ENCODE measurements at places on chromosomes 7 and 10.

DNA sequence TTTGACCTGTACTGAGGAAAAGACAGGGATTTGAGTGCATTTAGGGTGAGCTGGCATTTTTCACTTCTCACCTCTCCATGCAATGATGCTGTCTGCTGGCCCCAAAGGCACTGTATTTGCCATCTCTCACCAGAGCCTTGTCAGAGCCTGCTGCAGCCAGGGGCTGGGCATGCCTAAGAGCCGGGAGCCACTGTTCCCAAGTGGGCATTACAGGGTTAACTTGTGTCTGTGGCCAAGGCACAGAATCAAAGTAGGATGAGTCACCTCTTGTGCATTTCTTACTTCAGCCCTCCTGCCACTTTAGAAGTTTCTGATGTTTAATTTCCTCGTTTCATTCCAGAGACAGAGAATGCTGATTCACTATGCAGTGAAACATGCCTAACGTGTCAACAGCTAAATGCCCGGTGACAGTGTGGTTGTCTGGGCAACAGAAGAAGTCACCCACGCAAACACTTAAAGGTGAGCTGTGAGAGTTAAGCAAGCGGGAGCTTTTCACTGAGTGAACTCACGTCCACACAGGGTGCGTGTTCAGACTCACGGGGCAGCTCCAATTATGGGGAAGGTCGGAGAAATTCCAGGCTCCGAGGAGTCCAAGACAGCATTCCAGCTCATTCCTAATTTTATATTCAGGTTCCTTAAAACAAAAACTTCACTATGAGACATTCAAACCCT is 57.1 kb upstream of the IGFBP3 start:
- no peak for DNase-seq

DNA sequence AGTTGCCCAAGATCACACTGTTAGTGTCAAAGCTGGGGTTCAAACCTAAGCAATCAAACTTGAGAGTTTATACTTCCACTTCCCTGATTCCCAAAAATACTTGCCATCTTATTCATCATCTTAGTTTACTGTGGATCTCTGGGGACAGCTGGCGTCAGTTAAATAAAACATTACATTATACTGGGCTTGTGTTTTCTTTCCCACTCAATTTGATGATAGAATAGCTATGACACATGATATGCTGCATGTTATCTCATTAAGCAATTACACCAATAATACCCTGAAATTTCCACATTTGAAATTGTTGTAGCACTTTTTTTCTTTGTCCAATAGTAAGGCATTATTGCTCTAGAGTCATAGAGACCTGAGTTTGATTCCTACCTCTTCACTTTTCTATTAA is 62.9 kb upstream of the MXI1 start:
- DNase-seq, result no peak

DNA sequence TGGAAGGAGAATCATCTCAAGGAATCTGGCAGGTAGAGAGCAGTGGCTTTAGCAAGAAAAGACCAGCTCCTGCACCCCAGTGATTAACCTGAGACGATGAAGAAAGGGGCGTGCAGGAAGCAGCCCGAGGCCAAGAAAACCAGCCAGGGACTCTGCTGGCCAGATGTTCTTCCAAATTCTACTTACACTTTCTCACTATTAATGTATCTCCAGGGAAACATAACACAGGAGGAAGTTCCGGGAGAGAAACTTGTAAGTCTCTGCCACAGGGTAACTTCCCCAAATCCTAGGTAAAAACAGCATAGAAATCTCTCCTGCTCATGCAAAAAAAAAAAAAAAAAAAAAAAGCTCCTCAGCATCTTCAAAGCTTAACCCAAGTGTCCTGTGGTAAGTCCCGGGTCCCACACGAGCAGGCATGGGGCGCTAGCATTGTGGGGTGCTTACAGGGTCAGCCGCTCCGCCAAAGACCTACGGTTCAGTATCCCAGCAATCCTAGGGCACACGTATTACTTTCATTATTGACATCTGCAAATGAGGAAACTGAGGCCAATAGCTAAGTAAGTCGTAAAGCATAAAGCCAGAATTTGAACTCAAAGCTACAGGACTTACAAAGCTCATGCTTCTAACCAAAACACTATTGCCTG is 97.2 kb upstream of the GNA12 start:
- DNase-seq, result no peak

DNA sequence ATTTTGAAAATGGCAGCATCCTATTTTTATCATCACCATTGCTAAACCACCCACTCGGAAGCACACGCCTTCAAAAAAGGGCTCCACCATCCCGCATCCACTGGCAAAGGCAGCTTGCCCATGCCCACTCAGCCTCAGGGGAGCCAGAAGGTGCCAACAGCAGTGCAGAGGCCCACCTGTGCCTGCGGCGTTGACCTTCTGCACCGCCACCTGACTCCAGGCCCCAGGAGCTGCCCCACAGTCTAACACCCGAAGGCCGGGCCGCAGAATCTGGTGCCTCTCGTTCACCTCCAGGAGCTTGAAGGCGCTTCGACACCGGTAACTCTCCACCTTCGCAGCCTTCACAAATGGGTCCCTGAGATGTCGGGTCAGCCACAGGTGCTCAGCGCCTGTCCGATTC is 2.8 kb downstream of the MRM2 start:
- no peak for DNase-seq

GRCh38 chr7:50400114-50400513 is 50.0 kb downstream of the FIGNL1 start:
- DNase-seq, result no peak

DNA sequence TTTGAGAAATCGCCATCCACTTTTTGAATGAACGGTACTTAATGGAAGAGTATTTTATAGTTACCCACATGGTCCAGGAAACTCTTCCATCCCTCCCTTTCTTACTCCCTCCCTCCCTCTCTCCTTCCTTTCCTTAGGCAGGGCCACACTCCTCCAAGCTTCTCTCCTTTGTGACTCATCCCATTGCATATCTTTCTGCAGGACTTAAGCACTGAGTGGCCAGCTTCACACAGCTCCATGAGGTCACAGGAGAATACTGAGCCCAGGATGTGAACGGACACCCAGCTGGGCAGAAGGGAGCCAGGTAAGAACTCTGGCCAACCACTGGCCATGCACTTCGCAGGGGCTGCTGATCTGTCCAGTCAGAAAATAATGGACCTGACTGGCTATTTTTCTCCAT is 189.7 kb upstream of the ADCY1 start:
- no peak for DNase-seq

DNA sequence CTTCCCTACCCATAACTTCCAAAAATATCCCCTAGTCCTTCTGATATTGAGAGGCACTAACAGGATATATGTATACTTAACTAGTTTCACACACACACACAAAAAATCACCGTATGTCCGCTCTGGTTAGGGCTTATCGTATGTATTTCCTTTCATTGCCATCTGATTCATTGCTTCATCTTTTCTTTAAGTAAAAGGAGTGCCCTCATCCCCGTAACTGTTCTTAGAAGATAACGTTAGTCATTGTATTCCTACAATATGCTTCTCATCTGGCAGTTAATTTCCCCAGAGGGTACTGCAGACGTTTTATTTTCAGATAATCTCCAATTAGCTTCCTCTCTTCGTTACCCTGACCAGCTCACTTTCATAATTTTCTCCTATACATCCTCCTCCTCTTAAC is 37.3 kb downstream of the NRCAM start:
- no peak for DNase-seq

DNA sequence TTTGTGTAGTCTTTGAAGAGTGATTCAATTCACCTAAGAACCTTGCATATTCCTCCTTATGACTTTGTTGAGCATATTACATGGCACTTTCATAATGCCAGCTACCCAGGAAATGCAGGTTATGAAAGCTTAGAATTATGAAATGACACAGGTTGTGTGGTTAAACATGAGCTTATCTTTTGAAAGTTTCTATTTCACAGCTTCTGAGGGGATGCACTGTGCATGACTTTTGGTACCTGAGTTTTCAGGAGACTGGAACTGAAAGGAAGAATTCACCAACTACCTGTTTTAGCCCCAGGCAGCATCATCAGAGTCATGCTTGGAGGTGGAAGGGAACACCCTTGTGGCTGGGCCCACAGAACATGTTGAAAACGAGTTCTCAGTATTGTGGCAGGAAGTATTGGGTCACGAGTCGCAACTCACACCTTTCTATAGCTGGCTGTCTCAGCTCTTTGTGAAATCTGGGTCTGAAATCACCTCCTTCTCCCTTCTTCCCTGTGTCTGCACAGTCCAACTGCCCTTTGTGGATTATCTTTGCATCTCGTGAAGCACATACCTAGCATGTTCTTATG is 228.2 kb downstream of the PTEN start:
- DNase-seq, result peak; percentile 30

- DNase-seq, result no peak
Observed at GRCh38 chr10:78904196-78904595, 164.6 kb upstream of the ZMIZ1 start.

DNA sequence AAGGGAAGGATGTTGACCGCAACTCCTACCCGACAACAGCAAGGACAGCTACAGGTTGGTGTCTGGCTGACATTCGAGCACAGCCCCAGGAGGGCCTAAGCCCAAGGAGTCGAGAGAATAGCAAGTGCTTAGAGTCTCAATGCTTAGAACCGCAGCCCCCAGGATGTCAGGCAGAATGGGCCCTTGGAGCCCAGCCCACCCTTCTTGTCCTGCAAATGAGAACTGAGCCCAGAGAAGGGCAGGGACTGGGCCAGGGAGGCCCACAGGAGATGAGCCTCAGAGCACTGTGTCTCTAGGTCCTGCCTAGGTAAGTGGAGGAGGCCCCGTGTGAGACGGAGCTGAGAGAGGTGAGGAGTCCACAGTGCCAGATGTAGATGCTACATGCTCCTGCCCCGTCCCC is 173.3 kb upstream of the ZMIZ1 start:
- no peak for DNase-seq

GRCh38 chr7:2045559-2046405 is 187.0 kb downstream of the MAD1L1 start:
- DNase-seq, result no peak

DNA sequence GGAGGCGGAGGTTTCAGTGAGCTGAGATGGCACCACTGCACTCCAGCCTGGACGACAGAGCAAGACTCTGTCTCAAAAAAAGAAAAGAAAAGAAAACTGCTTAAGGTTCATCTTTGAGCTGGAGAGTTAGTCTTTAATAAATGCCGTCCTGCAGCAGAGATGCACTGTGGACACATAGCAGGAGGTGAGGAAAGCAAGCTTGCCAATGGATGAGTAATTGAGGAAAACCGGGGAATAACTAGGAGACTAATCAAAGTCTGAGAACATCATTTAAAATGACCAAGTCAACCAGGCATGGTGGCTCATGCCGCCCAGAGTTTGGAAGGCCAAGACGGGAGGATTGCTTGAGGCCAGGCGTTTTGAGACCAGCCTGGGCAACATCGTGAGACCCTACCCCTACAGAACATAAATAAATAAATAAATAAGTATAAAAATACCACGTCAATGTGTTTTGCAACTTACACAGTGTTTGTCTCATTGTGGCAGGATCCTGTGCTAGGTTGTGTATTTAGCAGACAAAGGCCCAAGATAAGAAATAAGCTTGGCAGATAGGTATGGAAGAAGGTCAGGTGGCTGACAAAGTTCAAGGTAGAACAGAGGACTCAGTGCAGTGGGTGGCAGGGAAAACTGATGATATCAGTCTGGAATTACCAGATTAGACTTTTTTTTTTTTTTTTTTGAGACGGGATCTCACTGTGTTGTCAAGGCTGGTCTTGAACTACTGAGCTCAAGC is 115.7 kb upstream of the KMT2C start:
- DNase-seq, result no peak

DNA sequence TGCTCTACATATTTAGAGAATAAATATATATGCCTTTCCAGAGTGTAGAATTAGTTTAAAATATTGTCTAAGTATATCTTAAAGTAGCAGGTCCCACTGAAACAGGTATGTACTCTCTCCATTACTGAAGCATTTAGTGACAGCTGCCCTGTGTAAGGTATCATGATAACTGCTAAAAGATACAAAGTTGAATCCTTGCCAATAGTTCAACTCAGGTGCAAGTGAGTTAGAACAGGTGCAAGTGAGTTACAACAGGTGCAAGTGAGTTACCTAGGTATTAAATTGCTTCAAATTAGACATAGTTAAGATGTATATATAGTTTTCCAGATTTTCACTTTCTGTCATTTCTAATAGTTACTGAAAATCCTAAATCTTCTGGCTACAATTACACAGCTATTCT is 119.1 kb downstream of the CNOT4 start:
- DNase-seq, result no peak

DNA sequence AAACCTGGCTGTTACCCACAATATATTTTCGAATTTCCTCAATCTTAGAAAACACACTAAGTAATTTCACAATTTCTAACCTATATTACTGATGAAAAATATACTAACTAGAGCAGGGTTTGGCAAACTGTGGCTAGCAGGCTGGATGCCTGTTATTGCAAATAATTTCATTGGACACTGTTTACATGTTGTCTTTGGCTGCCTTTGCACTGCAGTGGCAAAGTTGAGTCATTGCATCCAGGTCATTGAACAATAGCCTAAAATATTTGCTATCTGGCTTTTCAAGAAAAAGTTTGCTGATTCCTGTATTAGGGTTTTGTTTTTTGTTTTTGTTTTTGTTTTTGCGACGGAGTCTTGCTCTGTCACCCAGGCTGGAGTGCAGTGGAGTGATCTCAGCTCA is 47.2 kb downstream of the KIF11 start:
- no peak for DNase-seq

DNA sequence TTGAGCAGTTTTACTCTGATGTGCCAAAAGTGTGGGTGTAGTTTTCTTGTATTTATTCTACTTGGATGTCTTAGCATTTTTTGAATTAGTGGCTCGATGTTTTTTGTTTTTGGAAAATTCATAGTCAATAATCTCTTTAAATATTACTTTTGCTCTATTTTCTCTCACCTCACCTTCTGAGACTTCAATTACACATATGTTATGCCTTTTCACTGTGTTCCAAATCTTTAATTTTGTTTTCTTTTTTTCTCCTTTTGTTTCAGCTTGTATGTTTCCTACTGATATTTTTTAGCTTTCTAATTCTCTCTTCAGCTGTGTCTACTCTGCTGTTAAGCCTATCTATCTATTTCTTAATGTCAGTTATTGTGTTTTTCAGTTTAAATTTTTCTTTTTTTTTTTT is 69.5 kb downstream of the ZNF503 start:
- no peak for DNase-seq

GRCh38 chr10:100182908-100183307 is 2.9 kb downstream of the ERLIN1 start:
- no peak for DNase-seq

DNA sequence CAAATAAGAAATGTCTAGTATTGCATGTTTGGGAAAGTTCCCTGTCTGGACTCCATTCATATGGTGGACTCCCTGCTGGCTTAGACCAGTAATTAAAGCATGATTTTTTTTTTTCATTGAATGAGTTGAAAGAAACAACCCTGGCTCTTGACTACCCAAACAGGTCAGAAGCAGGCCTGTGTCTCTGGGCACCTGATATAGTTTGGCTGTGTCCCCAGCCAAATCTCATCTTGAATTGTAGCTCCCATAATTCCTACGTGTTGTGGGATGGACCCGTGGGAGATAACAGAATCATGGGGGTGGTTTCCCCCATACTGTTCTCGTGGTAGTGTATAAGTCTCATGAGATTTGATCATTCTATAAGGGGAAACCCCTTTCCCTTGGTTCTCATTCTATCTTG is 206.2 kb downstream of the TMEM178B start:
- DNase-seq, result no peak

- DNase-seq, result no peak
Observed at GRCh38 chr7:34177476-34177875, 272.1 kb downstream of the BMPER start.

- no peak for DNase-seq
Observed at GRCh38 chr10:97532935-97533671, 34.4 kb downstream of the UBTD1 start.

GRCh38 chr7:127187740-127188139 is 65.0 kb downstream of the GRM8 start:
- no peak for DNase-seq

- no peak for DNase-seq
Observed at GRCh38 chr10:103672345-103672744, 178.8 kb downstream of the NEURL1 start.

- no peak for DNase-seq
Observed at GRCh38 chr10:49645417-49645816, 31.6 kb downstream of the CHAT start.

Data from stimulated activated CD8-positive, alpha-beta memory T cell treated with anti-CD3 and anti-CD28 coated beads, Interleukin-15, amount 100 ng/mL, for 1 hour (primary cell).